Hematopoietic multipotent progenitor cell treated with erythropoietin and hydrocortisone succinate and interleukin-3 and kit ligand, for 8 days (in vitro differentiated cells): ENCODE measurements at places on chromosomes 6 and 20.
A peak's percentile ranks its signal among the peaks of the same experiment; 100 is the strongest.

DNA sequence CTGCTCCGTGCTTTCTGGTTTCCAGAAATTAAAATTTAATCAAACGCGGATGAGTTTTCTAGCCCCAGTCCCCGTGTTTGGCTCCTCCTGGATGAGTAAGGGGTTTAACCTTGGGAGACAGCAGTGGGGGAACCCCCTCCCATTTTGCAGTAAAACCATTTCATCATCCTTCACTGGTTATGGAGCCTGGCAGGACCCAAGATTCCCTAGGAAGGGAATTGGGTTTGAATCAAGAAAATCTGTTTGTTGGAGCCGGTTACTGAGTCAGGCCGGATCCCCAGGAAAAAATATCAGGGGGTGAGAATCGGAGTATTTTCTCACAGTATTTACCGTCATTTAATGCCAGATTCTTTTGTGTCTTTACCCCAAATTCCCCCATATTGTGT, 754 bp downstream of the YWHAB start:
- no peak for DNase-seq

GRCh38 chr6:44700422-44700821, 312.9 kb downstream of the CDC5L start:
- no peak for DNase-seq

- DNase-seq, result no peak
These were observed 56.3 kb downstream of the HLA-DPB1 start for GRCh38 chr6:33132081-33132524.

DNA sequence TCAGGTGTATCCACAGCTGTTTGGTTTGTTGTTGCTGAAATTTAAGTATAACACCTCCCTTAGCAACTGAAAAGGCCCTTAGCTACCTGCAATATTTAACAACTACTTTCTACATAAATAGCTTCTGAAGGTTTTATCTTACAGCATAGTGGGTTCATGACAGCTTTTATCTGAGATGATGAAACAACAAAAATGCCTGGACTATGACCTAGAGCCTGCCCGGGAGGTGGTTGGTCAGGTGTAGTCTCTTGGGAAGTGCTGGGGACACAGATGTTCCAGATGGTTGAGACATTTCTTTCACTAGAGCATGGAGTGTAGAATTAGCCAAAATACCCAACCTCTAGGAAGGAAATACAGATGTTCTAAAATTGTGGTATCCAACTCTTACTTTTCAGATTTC, 705.4 kb downstream of the MAFB start:
- no peak for DNase-seq

DNA sequence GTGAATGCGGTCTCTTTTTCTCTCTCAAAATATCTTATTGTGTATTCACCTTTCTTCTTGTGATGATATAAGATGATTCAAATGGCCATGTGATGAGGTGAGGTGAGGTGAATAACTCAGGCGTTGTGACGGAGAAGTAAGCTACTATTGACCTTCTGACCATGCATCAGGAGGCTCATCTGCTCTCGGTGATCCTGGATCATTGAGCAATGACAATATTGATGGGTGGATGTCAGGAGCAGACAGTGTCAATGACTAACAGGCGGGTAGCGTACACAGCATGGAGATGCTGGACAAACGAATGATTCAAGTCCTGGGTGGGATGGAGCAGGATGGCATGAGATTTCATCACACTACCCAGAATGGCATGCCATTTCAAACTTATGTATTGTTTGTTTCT, 119.6 kb downstream of the PXDC1 start:
- DNase-seq, result no peak

DNA sequence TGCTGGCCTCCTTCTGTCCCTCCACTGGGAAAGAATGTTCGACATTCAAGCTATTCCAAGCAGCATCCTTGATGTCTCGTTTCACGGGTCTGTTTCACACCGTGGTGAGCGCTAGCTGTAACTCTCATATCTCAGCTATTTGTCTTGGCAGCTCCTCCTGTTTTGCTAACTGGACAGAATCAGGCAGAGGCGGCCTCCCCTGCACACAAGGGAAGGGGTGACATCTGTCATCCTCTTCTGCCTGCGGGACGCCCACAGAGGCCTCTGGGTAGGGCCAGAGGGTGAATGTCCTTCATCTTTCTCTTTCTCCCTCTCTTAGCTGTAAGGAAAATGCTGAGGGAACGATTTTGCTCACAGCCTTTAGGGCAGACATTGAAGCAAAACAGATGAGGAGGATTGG, 232.8 kb upstream of the GMDS start:
- no peak for DNase-seq

- DNase-seq, result peak; percentile 28
These were observed 122.3 kb downstream of the QKI start for GRCh38 chr6:163536770-163537169.

- no peak for DNase-seq
These were observed 82.5 kb downstream of the POPDC3 start for GRCh38 chr6:105097288-105097687.

DNA sequence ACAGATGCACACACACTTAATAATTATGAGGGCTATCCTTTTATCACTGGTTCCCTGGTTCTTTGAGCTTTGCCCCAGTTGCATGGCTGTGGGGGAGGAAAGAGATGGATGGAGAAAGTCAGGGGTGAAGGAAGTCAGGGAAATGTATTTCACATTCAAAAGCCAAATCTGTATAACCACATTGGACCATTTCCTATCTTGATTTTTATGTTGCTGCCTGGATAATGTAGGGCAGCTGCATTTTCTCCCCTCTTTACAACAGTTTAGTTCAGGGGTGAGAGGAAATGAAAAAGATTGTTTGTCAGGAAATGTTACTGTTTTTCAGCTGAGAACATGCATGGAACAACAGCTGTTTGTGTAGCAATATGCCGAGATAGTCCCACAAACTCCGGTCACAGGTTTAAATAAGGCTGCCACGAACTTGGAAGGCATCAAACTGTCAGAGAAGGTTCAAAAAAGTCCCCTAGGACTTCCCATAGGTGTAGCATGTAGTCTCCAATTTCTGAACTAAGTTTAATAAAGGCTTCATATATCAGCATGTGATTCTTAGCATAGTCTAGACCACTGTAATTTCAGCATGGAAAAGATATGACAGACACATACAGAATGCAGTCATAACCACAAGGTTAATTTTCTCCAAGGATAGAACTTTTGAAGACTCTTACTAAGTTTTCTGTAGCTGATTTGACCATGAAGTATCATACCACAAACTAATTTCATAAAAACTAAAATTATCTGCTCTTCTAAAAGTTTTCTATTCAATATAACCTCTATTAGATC, 82.1 kb upstream of the COL21A1 start:
- no peak for DNase-seq

- DNase-seq, result no peak
These were observed 50.2 kb downstream of the GFRA4 start for GRCh38 chr20:3612795-3613572.
